Aorta (tissue), 5 donors: ENCODE measurements at places on chromosomes 11 and 22.

GRCh38 chr11:34271727-34272126 lies 86.1 kb downstream of the ABTB2 start:
- no peaks in the 10 kb centered on the region for H3K27me3 ChIP-seq
- H3K36me3 ChIP-seq, result no peaks in the 10 kb centered on the region
- H3K27ac ChIP-seq, result no peak overlapping the region

GRCh38 chr11:78110830-78111229 lies 28.6 kb downstream of the ALG8 start:
- no peaks in the 10 kb centered on the region for H3K4me1 ChIP-seq
- H3K27ac ChIP-seq, result no peak overlapping the region
- H3K36me3 ChIP-seq, result peaks cover 1% of the 10 kb centered on the region
- DNase-seq, result no peak
- no peak overlapping the region for H3K4me3 ChIP-seq
- no peaks in the 10 kb centered on the region for H3K27me3 ChIP-seq

DNA sequence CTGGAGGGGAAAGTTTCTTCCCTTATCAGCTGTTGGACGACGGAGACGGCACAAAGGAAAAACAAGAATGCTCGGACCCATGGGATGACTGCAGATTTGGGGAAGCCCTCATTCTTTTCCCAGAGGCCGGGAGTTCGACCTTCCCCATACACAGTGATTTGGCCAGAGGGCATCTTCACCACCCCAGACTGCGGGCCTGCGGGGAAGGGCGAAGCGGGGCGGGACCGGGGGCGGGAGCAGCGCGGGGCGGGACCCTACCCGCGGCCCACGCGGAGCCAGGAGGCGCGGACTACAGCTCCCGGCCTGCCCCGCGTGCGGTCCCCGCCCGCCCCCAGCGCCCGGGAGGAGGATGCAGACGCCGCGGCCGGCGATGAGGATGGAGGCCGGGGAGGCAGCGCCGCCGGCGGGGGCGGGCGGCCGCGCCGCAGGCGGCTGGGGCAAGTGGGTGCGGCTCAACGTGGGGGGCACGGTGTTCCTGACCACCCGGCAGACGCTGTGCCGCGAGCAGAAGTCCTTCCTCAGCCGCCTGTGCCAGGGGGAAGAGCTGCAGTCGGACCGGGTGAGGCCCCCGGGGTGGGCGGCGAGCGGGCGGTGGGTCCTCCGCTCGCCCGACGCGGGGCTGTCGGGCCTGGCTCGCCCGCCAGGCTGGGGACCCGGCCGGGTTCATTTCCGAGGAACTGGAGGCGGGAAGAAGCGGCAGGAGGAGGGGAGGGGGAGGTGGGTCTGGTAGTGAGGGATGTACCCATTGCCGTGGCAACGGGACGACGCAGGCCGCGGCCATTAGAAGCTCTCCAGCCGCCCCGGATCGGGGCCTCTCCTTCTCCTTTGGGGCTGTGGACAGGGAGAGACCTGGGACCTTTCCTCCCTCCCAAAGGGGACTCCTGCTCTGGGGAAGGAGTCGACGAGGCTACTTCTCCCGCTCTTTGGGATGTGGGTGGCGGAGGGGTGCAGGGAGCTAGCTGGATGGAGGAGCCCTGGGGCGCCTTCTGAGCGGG lies at the start of gene KCTD17:
Gene KCTD17, plus strand, starts transcription at position 352 of the 995 bp plus-strand sequence. Its CDS starts 19 bp downstream, at position 371.
- H3K27me3 ChIP-seq, result no peaks in the 10 kb centered on the region
- no peak within 1 kb of the TSS for H3K27ac ChIP-seq
- no peaks in the 10 kb centered on the region for H3K4me1 ChIP-seq
- peak; percentile 93 for DNase-seq

GRCh38 chr11:57357310-57357709 lies 19.2 kb downstream of the P2RX3 start:
- no peak for DNase-seq
- H3K36me3 ChIP-seq, result no peaks in the 10 kb centered on the region
- H3K27ac ChIP-seq, result no peak overlapping the region
- no peaks in the 10 kb centered on the region for H3K27me3 ChIP-seq

GRCh38 chr11:11391796-11392463 lies 38.9 kb upstream of the CSNK2A3 start:
- no peak overlapping the region for H3K4me3 ChIP-seq
- no peak overlapping the region for H3K27ac ChIP-seq
- DNase-seq, result peak; percentile 66
- no peaks in the 10 kb centered on the region for H3K36me3 ChIP-seq
- H3K27me3 ChIP-seq, result no peaks in the 10 kb centered on the region

GRCh38 chr11:17691550-17691949 lies 27.8 kb upstream of the MYOD1 start:
- no peak overlapping the region for H3K27ac ChIP-seq
- H3K4me3 ChIP-seq, result no peak overlapping the region
- H3K27me3 ChIP-seq, result no peaks in the 10 kb centered on the region
- H3K4me1 ChIP-seq, result no peaks in the 10 kb centered on the region
- no peaks in the 10 kb centered on the region for H3K36me3 ChIP-seq
- no peak for DNase-seq
